ENCODE measurements at places on chromosomes 7 and 10.

GRCh38 chr10:5551531-5552375, 27.0 kb downstream of the CALML3 start:
- DNase-seq: no peak

DNA sequence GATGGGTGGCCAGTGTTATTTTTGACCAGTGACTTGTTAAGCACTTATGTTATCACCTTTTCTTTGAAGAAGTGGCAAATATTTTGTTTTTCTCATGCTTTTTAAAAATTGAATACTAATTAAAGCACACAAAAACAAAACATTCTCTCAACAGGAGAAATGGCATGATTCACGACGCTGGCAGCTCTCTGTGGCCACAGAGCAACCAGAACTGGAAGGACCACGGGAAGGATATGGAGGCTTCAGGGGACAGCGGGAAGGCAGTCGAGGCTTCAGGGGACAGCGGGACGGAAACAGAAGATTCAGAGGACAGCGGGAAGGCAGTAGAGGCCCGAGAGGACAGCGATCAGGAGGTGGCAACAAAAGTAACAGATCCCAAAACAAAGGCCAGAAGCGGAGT, 6.2 kb upstream of the KIFBP start:
- DNase-seq: no peak

GRCh38 chr10:132239126-132240031, 52.6 kb downstream of the DPYSL4 start:
- no peak for DNase-seq

DNA sequence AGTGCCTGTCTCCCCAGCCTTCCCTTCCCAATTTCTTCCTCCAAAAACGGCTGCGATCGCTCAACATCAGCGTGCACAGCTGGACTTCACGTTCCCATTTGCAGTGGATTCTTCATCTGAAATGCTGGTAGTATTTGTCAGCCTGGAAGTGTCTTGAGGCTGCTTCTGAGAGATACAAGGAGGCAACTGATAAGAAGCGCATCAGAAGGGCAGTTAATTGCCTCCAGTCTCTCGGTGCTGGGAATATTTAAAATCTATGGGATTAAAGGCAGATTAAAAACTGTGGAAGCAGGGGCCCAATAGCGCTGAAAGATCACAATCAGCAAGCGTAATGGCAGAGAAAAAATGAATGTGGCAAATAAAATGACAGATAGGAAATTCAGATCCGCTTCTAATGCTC, 450.0 kb downstream of the GATA3 start:
- DNase-seq: no peak

DNA sequence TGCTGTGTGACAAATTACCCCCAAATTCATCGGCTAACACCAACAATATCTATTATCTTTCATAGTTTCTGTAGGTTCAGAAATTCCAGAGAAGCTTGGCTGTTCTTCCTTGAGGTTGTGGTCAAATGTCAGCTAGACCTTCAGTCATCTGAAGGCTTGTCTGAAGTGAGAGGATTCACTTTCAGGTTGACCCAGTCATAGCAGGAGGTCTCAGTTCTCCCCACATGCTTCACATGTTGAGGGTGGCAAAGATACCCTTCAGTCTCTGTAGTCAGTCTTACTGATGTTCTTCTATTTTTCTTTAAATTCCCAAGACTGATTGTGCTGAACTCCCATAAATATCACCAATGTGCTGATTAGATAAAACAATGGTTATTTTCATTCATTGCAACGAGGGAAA, 1692.0 kb downstream of the REEP3 start:
- no peak for DNase-seq
